Epithelial cell of proximal tubule (primary cell): ENCODE measurements at places on chromosomes 4 and X. TPM values are rescaled to one million over a fixed set of nuclear protein-coding genes. Genes with fewer than 3 reads are reported as not detected.

C4orf50 gene
- not detected in 2 replicates for total RNA-seq

DNA sequence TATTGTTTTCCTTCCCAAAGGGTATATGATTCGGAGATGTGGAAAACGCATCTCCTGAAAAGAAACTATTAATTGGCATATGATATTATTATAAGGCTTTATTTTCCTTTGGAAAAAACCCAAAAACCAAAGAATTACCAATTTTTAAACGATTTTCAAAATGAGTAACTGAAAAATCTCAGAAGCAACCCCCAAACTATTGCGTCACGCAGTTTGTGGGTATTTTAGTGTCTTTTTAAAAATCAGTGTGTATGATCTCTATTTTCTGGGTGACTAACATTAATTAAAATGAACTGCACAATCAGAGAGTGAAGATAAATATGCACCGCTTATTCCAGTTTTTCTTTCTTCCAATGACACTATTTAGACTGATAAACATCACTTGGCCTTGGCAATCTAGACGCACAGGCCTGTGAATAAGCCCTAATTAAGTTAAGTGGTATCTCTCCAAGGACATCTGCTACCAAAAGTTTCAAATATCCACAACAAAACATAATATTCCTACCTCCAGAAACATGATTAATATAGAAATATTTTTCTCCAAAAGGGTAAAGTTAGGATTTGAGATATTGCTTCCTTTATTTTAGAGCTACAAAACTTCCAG, 511.5 kb upstream of the FAM241A start:
- DNase-seq, result no peak

DNA sequence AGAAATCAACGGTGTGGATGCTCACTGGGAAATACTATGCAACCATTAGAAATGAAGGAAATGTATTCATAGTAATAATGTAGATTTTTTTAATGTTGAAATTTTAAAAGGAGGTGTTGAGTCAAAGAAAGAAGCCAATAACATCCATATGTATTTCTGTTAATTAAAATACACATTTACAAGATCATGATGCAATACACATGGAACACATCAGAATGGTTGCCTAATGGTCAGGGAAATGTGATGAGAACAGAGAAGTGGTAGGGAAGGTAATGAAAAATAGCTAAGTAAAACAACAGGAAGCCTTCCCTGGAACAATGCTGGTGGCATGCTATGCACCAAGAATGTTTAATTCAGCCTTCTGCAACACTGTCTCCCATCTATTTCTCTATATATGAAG, 18.2 kb downstream of the AREG start:
- no peak for DNase-seq

- DNase-seq, result no peak
Observed at GRCh38 chr4:102647117-102647516, 113.7 kb downstream of the MANBA start.

DNA sequence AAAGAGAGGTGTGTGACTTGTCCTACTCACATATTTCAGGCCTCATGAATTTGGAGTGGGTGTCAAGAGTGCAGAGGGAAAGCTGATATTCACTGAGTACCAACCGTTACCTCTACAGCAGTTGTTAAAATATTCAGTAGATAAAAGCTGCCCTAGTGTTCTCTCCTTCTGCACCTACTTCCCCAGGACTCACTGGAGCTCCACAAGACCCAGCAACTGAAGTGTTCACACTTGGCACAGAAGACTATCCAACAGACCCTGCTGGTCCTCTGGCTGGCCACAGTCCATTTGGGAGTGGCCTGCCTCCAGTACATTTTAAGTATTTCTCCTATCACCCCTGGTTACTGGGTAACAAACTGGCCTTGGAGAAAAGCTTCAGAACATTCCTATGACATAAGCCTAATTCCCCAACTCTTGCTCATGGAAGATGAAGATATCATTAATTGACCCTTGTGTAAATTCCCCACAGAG, 70.8 kb downstream of the PPARGC1A start:
- peak; percentile 80 for DNase-seq

DNA sequence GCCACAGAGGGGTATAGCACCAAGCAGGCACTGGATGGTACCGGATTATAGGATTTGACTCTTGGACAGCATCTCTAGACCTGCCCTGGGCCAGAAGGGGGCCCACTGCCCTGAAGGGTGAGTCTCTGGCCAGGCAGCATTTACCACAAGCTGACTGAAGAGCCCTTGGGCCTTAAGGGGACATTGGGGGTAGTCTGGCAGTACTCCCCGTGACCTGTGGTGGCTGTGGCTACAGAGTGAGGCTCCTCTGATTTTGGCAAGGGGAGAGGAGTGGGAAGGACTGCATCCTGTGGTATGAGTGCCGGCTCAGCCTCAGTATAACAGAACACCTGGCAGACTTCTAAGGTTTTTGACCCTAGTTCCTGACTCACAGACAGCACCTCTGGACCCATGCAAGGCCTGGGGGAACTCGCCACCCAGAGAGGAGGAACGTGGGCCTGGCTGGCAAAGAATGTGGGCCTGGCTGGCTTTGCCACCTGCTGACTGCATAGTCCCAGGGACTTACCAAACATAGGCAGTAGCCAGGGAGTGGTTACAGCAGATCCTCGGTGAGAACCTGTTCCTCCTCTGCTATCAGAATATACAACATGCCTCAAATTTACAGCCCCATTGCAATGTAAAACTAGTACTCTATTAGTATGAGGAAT, 48.1 kb downstream of the ABCB7 start:
- no peak for DNase-seq

DNA sequence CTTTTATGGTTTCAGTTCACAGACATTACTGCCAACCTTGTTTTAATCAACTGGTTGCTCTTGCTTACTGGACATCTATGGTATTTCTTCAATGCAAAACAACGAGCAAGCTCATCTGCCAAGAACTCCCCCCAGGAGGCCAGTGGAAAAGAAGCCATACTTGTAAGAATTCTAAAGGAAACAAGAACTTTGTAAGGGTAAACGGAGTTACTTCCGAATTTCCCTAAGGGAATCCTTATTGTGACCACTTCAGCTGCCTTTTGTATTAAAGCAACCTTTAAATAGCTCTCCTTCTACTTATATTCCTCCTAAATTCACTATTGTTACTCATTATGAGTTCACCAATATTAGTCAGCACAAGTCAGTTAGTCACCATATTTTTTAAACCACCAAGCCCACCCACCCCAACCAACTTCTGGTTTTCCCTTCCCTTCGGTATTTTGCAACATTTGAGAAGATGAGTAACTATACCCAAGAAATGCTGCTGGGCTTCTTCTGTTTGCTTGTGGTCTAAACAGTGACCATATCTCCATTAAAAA, 602.8 kb upstream of the DIPK2B start:
- peak; percentile 59 for DNase-seq

DNA sequence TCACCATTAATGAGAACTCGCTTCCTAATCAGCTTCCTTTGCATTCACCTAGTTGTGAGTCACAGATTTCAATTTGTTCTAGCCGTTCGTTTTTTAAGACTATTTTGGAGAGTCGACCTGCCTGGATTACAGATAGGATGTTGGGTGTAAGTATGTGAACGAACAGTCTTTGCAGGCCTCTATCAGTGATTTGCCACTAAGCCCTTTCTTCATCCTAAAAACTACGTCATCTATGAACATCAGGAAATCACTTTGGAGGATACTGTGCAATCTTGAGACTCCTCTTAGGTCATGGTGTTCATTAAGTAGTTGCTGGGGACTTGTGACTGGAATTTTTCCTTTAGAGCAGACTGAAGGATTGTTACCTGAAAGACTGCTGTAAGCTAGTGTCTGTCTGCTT, 1.1 kb downstream of the POLA1 start:
- no peak for DNase-seq

DNA sequence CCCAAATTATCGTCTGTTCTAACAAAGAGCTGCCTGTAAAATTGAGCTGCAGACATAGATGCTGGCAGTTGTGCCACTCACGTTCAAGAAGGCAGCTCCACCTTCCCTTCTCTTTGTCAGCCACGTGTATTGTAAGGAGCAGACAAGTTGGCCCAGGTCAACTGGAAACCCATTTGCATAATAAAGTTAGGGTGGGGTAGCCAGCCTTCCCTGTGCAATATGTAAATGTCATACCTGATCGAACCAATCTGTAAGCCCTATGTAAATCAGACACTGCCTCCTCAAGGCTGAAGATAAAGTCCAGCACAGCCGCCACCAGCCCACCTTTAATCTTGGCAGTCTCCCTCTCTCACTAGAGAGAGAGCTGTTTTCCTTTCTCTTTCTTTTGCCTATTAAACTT, 117.2 kb downstream of the TMEM144 start:
- no peak for DNase-seq
